ENCODE measurements at places on chromosomes 7 and 10.

DNA sequence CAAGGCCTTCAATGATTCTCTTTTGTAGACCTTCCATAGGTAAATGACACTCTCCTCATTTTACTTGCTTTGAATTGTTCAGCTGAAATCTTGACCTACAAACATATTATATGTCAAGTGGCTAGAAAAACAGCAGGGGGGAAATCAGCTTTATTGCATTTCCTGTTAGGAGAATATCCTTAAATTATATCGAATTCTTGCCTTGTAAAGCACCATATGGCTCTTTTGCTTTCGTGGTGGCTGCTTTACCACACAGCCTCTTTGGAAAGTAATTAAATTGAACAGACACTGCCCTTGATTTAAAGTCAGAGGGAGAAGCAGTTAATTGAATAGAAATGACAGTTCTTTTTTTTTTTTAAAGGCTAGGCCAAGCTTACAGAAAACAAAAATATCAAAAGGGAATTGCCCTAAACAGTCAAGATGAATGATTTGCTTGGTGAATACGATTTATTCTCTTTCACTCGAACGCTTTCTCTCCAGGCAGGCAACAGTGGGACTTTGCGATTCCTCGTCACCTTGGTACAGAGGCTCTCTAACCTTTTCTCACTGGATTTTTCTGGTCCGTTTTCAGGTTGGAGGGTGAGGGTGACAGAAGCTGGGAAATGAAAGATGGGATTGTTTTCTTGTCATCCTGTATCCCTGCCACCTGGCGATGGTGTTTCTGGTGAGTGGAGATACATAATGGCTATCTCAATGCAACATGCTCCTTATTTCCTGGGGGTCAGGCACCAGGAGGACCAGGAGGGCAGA, 126.0 kb downstream of the GATA3 start:
- no peak for DNase-seq

DNA sequence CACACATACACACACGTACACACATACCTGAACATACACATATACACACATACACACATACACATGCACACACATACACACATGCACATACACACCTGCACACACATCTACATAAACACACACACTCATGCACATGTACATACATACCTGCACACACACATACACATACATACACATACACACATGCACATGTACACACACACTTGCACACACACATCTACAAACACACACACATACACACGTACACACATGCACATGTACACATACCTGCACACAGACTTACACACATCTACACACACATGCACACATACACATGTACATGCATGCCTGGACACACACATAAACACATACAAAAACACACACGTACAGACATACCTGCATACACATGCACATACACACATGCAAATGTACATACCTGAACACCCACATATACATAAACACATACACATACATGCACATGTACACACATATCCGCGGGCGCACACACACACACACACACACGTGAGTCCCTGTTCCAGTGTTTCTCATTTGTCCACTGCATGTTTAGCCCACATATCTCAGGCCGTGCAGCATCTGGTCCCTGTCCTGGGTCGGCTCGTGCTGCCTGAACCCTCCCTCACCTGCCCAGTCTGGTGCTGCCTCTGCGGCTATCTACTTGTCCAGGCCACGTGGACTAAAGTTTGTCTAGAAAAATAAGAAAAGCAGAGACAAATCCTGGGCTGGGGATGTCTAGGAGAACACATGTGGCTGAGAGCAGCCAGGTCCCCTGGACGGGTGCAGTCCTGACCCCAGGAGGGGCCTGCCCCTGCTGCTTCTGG, 238.7 kb downstream of the TCERG1L start:
- no peak for DNase-seq

DNA sequence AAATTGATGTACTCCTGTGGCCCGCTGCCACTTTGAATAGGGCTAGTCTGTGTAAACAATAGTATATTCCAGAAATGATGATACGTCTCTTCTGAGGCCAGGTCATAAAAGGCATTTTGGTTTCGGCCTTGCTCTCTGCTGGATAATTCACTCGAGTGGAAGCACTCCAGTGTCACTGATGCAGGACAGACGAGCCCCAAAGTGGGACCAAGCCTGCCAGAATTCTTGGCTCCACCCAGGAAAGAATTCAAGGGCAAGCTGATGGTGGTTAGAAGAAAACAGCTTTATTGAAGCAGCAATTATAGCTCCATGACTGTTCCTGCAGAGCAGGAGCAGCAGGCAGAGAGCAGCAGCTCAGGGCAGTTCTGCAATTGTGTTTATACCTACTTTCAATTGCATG, 717.6 kb downstream of the GRM8 start:
- DNase-seq: no peak

GRCh38 chr7:131781-132482, 60.4 kb upstream of the FAM20C start:
- peak; percentile 15 for DNase-seq

DNA sequence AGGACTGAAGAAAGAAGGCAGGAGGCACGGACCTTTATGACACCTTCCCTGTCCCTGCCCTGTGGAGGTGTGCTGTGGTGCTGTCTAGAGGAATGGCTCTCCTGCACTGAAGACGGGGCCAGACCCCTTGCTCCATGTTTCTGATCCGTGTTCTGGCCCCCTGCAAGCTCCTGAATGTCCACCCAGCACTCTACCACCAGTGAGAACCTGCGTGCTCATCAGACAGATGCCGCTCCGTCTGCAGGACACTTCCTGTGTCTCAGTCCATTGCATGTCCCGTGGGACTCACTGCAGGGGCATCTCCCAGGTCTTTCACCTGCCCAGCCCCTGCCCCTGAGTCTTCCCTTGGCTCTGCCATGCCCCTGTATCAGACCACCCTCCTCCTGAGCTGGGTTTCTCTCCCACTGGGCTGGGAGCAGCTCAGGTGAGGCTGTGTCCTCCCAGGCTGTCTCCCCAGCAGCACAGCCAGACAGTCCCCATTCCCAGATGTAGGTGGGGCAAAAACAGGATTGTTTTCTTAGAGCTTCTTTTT, 278.3 kb upstream of the ZNF32 start:
- DNase-seq: no peak

- no peak for DNase-seq
Measured at GRCh38 chr7:128353189-128353588, 8.3 kb downstream of the PRRT4 start.

DNA sequence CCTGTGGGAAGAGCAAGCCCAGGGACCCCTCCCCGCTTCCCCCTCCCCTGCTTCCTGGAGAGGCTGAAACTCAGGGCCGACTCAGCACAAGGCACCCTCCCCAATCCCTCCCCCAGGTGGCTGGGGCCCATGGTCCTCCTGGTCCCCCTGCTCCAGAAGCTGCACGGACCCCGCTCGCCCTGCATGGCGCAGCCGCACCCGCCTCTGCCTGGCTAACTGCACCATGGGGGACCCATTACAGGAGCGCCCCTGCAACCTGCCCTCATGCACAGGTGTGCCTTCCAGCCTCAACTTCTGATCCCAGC, 19.7 kb upstream of the ZNF862 start:
- no peak for DNase-seq

DNA sequence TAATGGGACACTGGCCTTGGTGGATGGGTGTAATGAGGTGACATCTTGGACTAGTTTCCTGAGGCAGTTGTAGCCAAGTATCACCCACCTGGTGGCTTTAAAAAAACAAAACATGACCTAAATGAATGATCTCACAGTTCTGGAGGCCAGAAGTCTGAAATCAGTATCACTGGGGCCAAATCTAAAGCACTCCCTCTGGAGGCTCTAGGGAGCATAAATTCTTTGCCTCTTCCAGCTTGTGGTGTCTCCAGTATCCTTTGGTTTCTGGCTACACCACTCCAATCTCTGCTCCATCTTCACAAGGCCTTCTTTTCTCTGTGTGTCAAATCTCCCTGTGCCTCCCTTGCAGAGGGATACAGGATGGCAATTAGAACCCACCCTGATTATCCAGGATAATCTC, 342.9 kb downstream of the CALN1 start:
- DNase-seq: no peak

- no peak for DNase-seq
Measured at GRCh38 chr7:115368998-115369397, 447.1 kb downstream of the MDFIC start.

DNA sequence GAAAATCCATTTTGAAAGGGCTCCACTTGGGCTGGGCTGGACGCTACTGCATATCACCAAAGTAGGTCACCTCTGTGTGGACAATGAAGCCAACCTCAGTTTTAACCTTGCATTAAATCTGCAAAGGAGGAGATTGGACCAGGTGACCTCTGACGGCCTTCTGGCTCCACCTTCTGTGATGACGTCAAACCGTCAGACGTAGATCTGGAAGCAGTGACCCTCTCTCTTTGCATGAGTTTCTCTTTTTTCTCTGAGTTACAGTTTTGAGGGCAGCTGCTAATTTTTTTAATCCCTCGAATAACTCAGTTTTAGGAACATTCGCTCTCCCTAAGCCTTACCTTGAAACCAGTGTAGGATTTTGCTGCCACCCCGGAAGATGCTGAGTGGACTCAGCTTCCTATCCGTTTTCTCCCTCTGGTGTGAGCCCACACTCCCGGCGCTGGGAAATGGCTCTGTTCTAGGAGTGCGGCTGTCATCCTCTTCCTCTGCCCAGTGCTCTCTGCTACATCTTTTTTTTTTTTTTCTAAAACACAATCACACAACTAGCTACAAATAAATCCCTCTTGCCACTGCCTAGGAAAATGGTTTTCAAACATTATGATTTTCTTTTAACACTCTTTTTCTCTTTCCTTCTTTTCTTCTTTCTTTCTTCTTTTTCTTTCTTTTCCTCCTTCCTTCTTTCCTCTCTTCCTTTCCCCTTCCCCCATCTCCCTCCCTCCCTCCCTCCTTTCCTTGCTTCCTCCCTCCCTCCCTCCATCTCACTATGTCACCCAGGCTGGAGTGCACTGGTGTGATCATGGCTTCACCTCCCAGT, 27.7 kb upstream of the NMT2 start:
- DNase-seq: no peak

- no peak for DNase-seq
Measured at GRCh38 chr7:91323626-91324158, 59.5 kb downstream of the FZD1 start.

DNA sequence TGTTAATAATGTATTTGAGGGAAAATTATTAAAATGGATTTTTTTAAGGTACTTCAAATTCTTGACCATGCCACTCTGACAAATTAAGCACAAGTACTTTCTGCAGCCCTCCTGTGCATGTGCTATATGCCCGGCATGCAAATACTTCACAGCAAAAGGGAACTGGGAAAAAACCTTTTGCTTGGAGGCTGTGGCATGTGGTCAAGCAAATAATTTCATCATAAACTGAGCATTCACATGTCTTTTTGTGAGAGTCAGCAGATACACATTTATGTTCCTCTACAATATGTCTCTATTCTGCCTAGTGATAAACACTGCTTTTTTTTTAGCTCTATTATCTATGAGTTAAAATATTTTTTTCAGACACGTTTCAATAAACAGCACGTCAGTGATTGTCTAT, 53.7 kb upstream of the SEMA3A start:
- DNase-seq: no peak

DNA sequence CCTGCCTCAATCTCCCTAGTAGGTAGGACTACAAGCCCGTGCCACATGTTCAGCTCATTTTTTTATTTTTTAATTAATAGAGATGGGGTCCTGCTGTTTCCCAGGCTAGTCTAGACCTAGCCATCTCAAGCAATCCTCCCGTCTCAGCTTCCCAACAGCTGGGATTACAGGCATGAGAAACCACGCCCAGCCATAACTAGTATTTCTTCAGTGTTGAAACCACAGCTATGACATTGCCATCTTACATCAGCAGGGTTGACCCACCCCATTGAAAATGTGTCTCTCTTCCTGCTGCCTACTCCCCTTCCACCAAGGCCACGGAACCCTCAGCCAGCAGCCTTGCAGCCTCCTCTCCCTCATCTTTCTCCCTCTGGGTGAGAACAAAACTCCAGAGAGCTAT, 62.1 kb upstream of the ZNF746 start:
- no peak for DNase-seq

- DNase-seq: no peak
Measured at GRCh38 chr10:33365871-33366411, 31.5 kb upstream of the NRP1 start.

DNA sequence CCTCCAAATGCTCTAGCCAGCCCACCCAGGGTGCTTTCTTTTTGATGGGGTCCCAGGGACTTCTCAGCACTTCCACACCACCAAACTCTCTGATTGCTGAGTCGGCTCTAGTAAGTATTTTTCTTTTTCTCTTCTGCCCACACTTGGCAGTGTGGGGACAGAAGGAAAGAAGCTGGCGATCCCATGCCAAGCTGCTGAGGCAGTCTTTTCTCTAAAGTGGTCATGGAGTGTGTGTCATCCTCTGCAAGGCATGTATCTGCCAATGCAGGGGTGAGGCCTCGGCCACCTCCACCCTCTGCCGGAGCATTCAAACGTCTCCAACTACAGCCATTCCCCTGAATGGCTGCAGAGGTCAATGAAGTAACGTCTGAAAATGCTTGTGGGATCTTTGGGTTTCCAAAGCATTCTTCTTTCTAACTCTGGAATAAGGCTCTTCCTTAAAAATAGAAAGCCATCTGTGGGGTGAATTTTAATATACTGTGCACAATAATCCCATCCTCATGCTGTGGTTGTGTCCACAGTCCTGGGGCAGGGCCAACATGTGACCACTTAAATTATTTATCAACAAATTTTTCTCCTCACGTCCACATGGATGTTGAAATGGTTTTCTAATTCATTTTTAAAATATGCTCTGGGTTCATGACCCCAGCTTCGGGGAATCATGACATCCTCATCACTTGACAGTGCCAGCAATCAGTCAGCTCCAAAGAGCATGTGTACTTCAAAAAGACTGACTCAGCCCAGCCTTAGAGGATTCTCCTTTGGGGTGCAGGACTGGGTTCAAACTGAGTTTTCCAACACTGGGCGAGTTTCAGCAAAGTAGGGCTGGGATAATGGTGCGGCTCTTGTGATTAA, 171.3 kb upstream of the ITGB1 start:
- no peak for DNase-seq

DNA sequence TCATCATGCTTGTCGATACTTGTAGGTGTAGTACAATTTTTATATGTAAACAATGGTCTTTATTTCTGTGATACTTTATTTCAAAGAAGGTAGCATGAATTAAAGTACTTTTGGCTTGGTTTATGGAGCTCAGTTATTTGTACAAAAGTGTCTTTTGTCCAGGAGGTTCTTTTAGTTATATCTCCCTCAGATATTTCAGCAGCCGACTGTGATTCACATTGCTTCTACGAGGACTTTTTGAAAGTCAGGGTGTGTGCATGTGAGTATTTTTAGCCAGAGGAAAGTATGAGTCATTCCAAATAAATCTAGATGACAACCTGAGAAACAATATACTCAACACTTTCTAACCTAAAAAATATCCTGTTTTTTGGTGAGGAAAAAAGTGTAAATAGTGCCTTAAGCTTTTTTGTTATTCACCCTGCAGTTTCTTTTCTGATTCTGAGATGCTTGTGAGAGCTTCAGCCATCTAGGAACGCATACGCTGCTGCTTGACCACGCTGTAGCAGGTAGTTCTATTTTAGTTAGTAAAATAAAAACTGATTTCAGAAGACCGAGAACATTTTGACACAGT, 595 bp upstream of the SUN1 start:
- peak; percentile 9 for DNase-seq

- DNase-seq: no peak
Measured at GRCh38 chr7:30200591-30200990, 65.8 kb downstream of the MTURN start.

- no peak for DNase-seq
Measured at GRCh38 chr7:21966271-21966670, 20.6 kb upstream of the CDCA7L start.

Measured in NCI-H1694 treated with DMSO at 0.1 percent for 48 hours (cell line).